ENCODE measurements at places on chromosomes 2 and 18.

GRCh38 chr2:24272161-24272802 lies 88.1 kb downstream of the ITSN2 start:
- DNase-seq: no peak

GRCh38 chr18:64379662-64380061 lies 230.8 kb upstream of the LINC00305 start:
- no peak for DNase-seq

- no peak for DNase-seq
Measured at GRCh38 chr2:9166579-9167377, 39.8 kb upstream of the ASAP2 start.

GRCh38 chr2:10267036-10267435 lies 35.7 kb upstream of the HPCAL1 start:
- no peak for DNase-seq

DNA sequence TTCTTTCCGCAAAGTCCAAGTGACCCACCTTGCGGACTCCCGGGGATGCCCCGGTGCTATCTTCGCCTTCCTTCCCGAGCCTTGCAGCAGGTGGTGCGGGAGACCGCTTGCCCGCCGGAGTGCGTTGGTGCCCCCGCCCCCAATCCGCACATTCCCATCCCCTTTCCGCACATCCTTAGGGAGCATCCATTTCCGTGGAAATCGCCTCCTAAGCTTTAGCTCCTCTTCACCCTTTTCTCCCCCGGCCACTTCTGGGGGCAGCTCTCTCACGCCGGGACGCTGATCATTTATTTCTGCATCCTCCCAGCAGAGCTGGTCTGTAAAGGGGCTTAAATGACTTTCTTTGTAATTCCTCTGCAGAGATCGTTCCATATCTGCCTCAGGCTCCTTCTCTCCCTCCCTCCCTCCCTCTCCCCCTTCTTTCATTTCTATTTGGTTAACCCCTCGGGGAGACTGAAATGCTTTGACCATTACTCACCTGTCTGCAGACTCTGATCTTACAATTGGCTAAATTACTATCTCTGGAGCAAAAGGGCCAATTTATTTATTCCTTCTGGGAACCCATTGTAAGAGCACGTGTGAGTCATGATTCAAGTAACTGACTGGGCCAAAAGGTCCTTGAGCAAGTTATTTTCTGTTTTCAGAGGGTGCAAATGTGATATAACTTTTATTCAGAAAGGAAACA lies 1.3 kb upstream of the LYPD1 start:
- DNase-seq: no peak

- no peak for DNase-seq
Measured at GRCh38 chr2:200659410-200659809, 73.6 kb downstream of the AOX1 start.

DNA sequence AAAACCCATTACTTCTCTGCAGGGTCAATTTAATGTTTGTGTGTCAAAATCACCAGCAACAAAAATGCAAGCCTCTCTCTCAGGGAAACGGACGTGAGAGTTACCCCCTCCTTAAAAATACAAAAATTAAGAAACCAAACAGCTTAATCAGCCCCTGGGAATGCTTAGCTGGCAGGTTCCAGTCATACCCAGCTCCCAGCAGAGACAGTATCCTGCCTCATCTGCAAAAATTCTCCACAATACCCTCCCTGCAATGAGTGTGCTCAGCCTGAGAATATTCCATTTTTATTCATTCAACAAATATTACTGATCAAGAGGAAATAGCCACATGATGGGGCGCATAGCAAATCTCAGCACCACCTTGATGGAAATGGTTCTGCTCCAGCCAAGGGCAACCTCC lies 36.3 kb downstream of the ST8SIA5 start:
- DNase-seq: no peak

- no peak for DNase-seq
Measured at GRCh38 chr2:203578759-203579643, 43.9 kb upstream of the RAPH1 start.

DNA sequence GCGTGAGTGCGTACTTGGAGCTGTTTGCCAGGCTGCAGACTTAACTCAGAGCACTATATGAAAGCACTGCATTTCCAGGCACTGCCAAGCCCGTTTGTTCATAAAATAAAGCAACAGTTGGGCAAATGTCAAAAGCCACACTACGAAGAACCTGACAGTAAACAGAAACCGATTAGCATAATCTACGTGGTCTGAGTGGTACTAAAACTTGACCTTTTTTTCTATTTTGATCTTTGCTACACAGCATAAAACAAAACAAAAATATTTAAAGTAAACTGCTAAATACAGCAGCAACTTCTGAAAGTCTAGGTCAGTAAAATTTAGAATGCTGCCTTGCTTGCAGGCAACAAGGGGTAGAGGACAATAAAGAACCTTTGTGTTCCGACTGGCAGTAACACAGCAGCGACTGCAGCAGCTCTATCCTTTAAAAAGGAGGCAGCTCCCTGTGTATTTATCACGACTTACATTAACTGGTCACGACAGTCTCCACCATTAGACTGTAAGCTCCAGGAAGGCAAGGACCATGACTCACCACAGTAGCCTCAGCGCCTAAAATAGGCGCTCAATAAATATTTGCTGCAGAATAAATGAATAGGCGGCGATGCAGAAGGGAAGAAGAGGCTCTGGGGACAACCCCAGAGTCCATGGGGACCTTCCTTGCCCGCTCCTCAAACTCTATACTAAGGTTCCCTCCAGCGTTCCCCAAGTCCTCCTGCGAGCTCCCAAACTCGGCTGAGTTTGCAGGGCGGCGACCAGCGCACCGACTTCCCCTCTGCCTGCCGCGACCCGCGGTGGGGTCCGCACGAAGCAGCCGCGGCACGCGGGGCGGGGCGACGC lies 902 bp downstream of the SS18 start:
- DNase-seq: no peak

- DNase-seq: no peak
Measured at GRCh38 chr18:65527879-65528633, 222.8 kb upstream of the CDH7 start.

- no peak for DNase-seq
Measured at GRCh38 chr2:27855476-27855875, 34.7 kb downstream of the RBKS start.

DNA sequence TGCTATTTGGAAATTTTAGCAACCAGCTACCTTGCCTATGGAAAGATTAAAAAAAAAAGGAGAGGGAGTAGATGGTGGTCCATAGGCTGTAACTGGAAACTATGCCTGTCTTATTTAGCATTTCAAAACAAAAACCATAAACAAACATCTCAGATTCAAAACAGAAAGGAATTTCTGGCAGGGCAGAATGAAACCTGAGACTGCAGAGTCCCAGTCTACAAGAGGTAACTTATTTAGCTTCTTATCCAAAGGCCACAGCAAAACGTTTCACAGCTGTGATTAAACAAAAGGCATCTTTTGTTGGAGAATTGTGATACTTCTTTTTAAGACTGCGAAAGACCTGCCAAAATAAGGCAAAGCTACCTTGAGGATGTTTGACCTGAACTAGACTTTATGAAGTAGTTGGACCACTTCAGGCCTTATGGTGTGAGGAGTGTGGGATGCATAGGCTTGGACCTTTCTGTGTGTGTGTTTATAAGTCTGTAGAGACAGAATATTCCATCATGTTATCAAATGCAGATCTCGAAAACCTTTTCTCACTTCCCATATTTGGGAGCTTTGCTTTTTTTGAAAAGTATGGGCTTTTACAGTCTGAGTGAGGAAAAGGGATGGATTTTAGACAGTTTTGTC lies 11.0 kb downstream of the CRIM1 start:
- no peak for DNase-seq

GRCh38 chr2:198499539-198499938 lies 695.1 kb downstream of the PLCL1 start:
- no peak for DNase-seq

DNA sequence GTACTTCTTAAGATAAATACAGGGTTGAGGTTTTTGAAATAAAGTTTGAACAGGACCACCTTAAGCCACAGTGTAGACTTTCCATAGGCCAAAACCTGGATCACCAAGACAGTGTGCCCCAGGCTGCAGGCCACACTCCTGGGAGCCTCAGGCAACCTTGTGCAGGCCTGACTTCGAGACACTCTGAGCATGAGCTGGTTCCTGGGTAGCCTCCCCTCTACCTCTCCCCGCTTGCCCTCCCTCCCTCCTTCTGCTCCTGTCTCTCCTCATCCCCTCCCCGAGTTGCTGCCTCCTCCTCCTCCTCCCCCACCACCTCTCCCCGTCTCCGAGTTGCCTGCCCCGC lies 10.6 kb upstream of the PROC start:
- no peak for DNase-seq

GRCh38 chr2:64770781-64771334 lies 117.1 kb upstream of the SERTAD2 start:
- DNase-seq: no peak

- no peak for DNase-seq
Measured at GRCh38 chr18:48023334-48024008, 93.0 kb upstream of the SMAD2 start.

DNA sequence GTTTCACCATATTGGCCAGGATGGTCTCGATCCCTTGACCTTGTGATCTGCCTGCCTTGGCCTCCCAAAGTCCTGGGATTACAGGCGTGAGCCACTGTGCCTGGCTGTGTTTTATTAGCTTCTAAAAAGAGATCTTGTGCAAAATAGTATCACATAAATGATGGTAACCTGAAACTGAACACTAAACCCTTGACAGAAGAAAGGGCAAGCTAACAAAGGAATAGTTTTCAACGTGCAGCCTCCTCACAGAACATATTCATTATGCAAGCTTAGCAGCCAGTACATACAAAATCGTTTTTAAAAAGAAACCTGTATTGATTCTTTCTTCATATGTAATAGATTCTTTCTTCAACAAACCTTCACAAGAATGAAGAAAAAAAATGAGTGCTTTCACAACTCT lies 20.6 kb downstream of the CHN1 start:
- no peak for DNase-seq

- no peak for DNase-seq
Measured at GRCh38 chr18:63907664-63908063, at the start of gene SERPINB10. SERPINB10 (plus strand) TSS chr18:63907958; CDS start chr18:63915511, 7,553 bp downstream.

- DNase-seq: no peak
Measured at GRCh38 chr2:168085801-168086361, 161.5 kb downstream of the STK39 start.

GRCh38 chr2:12221584-12221983 lies 475.2 kb downstream of the LPIN1 start:
- no peak for DNase-seq

DNA sequence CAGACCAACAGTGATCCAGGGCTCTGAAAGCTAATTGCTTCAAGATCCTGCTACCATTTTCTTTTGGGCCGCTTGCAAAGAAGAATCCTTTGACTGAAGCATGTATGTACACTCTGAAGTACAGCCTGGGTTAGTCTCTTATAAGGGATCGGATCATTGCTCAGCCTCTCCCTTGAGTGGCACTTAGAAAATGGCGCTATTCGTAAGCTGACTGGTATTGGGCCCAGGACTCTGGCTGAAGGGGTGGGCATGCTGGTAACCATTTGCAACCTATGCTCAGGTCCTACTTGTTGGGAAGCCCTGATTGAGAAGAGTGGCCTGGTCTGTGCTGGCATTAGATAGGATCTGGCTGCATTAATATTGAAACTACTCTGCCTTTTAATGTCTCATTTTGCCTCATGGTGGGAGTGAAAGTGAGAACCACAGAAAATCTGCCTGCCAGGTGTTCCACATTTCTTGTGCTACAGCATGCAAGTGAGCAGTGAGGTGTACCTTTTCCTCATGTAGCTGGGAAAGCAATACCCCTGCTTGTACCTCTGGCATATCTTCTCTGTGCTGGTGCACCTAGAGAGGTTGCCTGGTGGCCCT lies 661 bp upstream of the MGAT5 start:
- DNase-seq: no peak

GRCh38 chr2:11726384-11726783 lies 20.0 kb upstream of the LPIN1 start:
- DNase-seq: no peak

DNA sequence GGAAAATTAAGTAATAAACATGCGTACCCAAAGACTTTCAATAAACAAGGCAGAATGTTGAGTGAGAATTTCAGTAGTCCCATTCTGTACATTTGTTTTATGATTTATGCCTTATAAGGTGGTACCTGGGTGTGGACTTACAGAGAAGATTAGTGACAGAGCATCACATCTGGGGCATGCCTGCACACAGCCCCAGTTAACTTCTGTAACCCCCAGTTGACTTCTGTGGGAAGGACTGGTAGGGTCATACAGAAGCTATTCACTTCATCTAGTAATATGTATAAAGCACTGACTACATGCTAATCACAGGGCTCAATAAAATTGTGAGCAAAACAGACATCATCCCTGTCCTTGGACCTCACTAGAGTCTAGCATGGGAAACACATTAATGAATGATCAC lies 16.1 kb downstream of the MREG start:
- no peak for DNase-seq

GRCh38 chr2:54901224-54901986 lies 148.8 kb downstream of the RTN4 start:
- no peak for DNase-seq

DNA sequence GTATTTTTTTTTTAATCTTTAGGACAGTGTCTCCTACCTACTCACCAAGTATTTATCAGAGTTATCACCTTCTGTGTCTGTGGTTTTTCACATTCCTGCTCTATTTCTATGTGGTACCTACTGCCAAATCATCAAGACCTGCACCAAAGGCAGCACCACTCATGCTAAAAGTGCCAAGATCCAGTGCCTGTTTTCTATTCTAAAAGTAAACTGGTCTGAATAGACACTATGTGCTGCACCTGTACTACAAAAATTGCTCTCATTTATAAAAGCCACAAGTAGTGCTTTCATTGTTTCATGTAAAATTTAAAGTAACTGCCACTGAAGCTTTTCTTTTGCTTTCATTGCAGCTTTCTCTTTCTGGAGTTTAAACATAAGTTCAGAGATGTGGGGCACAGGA lies 103.9 kb upstream of the GULP1 start:
- DNase-seq: no peak

DNA sequence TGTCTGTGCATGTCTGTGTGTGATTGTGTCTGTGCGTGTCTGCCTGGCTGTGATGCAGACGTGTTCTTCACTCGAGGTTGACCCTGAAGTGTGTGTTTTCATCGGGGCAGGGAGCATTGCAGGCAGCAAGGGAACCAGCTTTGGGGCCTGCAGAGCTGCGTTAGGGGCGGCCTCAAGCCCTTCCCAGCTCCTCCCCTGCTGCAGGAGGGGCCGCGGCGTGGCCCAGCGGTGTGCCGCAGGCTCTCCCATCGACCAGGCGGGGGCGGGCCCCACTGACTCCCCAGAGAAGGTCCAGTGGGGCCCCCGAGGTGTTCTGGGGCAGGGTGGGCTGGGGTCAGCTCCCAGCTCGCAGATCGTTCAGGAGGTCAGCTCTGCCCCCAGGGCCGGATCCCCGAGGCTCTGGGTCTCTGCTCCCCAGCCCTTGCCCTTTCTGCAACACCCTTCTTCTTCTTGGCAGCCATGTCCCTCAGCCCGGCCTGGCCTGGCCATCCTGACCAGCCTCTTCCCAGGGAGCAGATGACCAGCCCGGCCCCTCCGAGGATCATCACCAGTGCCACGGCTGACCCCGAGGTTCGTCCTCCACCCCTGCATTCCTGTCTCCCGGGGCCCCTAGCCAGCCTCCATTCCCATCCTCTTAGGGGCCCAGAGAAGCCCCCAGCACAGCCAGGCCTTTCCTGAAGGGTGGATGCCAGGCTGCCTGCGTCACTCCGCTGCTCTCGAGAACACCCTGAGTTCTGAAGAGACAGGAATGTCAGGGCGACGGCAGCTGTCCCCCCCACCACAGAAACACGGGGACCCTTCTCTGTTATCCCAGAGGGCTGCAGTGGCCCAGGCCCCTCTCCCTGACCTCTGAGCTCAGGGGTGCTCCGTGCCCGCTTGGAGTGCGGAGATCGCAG lies 11.1 kb upstream of the KLHL30 start:
- DNase-seq: no peak
